ENCODE measurements at places on chromosomes 1 and 21.
A peak's percentile ranks its signal among the peaks of the same experiment; 100 is the strongest.

DNA sequence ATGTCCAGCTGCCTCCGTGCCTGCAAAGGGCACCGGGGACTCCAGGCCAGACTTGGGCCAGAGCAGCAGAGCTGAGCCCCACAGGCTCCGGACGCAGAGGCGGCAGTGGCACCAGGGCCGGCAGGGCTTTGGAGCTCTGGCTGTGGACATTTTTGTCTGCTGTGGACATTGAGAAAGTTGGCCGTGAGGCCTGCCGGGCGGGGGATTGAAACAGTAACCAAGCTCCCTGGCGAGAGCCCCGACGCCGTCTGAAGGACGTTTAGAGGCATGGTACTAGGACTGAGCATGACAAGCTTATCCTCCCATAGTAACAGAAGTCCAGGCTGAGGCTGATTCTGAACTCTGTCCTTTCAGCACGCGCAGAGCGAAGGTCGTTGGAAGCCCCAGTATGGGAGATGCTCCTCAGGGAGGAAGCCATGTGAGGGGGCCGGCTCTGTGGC is 323.8 kb downstream of the AMY1C start:
- H3K4me1 ChIP-seq: no peaks in the 10 kb centered on the region
- DNase-seq: no peak
- no peak overlapping the region for H3K4me3 ChIP-seq
- no peak overlapping the region for H3K27ac ChIP-seq

DNA sequence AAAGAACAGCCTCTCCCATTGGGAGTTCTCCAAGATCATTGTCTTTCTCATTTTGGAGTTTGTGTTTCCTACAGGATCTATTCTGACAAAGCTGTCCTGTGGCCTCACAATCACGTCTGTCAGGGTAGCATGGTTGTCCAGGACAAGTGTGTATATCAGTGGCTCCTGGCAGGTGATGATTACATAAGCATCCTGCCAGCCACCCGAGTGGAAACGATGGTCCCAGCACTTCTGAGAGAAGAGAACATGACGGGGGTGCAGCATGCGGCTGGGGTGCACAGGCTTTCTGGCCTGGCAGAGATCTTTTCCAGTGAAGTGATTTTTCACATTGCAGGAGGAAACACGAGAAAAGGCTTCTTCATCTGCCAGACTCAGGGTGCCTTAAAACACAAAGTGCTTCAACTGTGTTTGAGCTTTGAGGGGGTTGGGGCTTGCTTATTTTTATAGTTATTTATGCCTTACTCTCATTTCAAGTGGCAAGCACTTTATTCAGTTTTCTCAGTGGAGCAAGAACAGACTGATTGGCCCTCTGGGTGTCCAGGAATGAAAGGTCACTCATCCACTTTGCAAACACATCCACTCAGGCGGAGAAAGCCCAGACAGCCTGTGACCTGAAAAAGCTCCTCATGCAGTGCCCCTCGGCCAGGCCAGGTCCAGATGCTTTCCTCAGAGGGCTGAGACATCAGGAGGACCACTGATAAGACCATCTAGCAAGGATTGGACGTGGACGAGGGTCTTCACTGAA is 186.0 kb downstream of the DUSP10 start:
- no peaks in the 10 kb centered on the region for H3K36me3 ChIP-seq
- no peak overlapping the region for H3K4me3 ChIP-seq
- H3K27ac ChIP-seq: no peak overlapping the region
- DNase-seq: no peak

- no peaks in the 10 kb centered on the region for H3K36me3 ChIP-seq
- H3K4me3 ChIP-seq: no peak overlapping the region
- no peak for DNase-seq
- peaks cover 37% of the 10 kb centered on the region for H3K27me3 ChIP-seq
Observed at GRCh38 chr1:214362188-214362882, 81.4 kb downstream of the SMYD2 start.

DNA sequence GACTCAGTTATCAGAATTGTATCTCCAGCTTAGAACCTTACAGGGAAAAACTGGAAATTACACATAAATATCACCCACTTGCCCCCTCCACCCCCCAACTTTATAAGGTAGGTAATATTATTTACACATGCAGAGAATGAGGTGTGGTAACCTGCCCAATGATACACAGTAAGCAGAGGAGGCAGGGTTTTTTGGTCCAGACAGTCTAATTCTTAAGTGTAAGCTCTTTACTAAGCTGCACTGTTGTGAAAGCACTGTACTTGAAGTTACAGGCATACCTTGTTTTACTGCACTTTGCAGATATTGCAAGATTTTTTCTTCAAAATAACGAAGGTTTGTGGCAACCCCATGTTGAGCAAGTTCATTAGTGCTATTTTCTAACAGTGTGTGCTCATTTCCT is 24.8 kb upstream of the MYOCOS start:
- peaks cover 8% of the 10 kb centered on the region for H3K4me1 ChIP-seq
- no peak overlapping the region for H3K4me3 ChIP-seq
- no peaks in the 10 kb centered on the region for H3K36me3 ChIP-seq
- H3K27ac ChIP-seq: no peak overlapping the region
- H3K27me3 ChIP-seq: no peaks in the 10 kb centered on the region
- no peak for DNase-seq

DNA sequence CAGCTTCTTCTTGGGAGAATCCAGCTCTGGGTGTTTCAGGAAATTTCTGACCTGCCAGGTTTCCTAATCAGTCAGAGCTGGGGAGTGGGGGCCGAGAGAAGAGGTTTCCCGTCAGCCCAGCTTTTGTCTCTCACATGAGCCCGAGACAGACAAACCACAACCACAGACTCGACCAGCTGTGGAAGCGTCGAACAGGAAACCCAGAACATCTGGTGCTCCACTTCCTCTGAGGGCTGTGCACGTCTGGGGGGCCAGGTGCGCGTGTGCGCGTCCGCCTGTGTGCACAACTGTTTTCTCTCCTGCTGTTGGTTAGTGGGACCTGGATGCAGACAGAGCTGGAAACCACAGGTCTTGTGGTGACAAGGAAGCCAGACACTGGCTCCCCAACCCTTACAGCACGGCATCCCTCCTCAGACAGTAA is 113.0 kb upstream of the SLC25A33 start:
- peak overlapping the region; percentile 62 for H3K4me3 ChIP-seq
- H3K36me3 ChIP-seq: peaks cover 3% of the 10 kb centered on the region
- peak overlapping the region; percentile 95 for H3K27ac ChIP-seq
- peak; percentile 89 for DNase-seq
- peaks cover 60% of the 10 kb centered on the region for H3K4me1 ChIP-seq

GRCh38 chr1:94799206-94799605 is 21.0 kb upstream of the SLC44A3 start:
- H3K27ac ChIP-seq: no peak overlapping the region
- peaks cover 4% of the 10 kb centered on the region for H3K4me1 ChIP-seq
- no peaks in the 10 kb centered on the region for H3K27me3 ChIP-seq
- no peak for DNase-seq
- H3K4me3 ChIP-seq: no peak overlapping the region
- no peaks in the 10 kb centered on the region for H3K36me3 ChIP-seq

DNA sequence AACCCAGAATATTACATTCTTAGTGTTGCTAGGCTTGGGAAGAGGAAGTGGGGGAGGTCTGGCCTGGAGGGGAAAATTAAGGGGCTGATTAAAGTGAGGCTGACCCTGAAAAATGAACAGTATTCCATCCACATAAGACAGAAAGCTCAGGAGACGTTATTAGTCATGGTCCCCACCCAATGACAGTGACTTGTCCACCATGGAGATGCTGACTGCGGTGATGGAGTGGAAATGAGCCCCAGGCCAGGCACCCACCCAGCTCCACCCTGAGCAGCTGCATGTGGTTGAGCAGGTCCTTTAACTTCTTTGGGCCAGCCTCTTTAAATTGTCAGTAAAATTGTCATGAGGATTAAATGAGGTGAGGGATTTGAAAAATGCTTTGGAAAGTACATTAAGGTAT is 1.4 kb upstream of the SPRR4 start:
- DNase-seq: no peak
- peak overlapping the region; percentile 1 for H3K27ac ChIP-seq
- H3K27me3 ChIP-seq: peaks cover 58% of the 10 kb centered on the region
- H3K4me3 ChIP-seq: no peak overlapping the region
- no peaks in the 10 kb centered on the region for H3K36me3 ChIP-seq

- H3K27ac ChIP-seq: peak overlapping the region; percentile 58
- H3K27me3 ChIP-seq: no peaks in the 10 kb centered on the region
- H3K4me3 ChIP-seq: no peak overlapping the region
- DNase-seq: no peak
- peaks cover 4% of the 10 kb centered on the region for H3K36me3 ChIP-seq
Observed at GRCh38 chr1:151288502-151288901, 6.4 kb downstream of the ZNF687 start.
